GM23338 (cell line): ENCODE measurements at places on chromosomes 13 and 19. TPM values are rescaled to one million over a fixed set of nuclear protein-coding genes. Genes with fewer than 3 reads are reported as not detected.

DNA sequence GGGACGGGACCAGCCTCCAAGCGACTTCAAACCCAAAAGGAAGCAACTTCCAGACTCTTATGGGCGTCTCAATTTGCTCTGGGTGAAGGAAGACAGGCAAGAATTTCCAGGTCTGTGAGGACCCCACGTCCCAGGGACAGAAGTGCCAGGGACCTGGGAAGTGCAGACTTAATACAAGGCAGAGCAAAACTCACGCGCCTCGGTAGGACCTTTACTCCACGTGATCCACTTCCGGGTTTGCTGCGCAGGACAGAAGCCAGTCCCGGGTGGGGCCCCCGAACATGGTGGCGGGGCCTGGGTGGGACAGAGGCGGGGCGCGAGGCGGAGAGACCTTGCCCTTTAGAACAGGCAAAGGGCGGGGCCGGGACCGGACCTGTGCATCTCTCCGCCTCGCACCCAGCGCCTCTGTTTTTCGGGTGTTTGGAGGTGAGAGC is 9.3 kb downstream of the ZNF611 start:
- H3K36me3 ChIP-seq = no peaks in the 10 kb centered on the region
- no peaks in the 10 kb centered on the region for H3K4me1 ChIP-seq
- H3K4me3 ChIP-seq = no peak overlapping the region
- DNase-seq = no peak

GRCh38 chr13:22846551-22846950 is 334.2 kb upstream of the SGCG start:
- no peaks in the 10 kb centered on the region for H3K36me3 ChIP-seq
- no peak overlapping the region for H3K4me3 ChIP-seq
- no peak for DNase-seq
- H3K27me3 ChIP-seq = no peaks in the 10 kb centered on the region

GRCh38 chr13:79409828-79410227 is 3.8 kb upstream of the RBM26 start:
- no peaks in the 10 kb centered on the region for H3K27me3 ChIP-seq
- peaks cover 7% of the 10 kb centered on the region; the same call in 1 of the 2 replicates for H3K4me1 ChIP-seq
- H3K27ac ChIP-seq = no peak overlapping the region
- DNase-seq = no peak
- no peak overlapping the region for H3K4me3 ChIP-seq

DNA sequence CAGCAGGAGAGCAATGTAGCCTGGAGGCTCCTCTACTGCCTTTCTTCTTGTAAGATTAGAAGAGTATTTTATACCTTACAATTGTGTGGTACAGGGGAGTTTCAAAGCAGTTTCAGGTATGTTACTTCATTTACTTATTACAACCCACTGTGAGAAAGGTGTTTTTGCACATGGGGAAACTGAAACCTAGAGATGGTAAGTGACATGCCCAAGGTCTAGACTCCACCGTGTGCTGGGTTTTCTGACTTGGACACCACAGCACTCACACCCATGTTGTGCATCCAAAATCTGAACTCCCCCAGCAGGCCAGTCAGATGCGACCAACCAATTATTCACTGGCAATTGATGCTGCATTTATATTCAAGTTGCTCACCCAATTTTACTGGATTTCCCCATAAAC is 22.8 kb downstream of the ERICH6B start:
- no peak overlapping the region for H3K27ac ChIP-seq
- no peak overlapping the region for H3K4me3 ChIP-seq
- no peaks in the 10 kb centered on the region for H3K4me1 ChIP-seq
- H3K27me3 ChIP-seq = no peaks in the 10 kb centered on the region
- DNase-seq = no peak
- no peaks in the 10 kb centered on the region for H3K36me3 ChIP-seq

DNA sequence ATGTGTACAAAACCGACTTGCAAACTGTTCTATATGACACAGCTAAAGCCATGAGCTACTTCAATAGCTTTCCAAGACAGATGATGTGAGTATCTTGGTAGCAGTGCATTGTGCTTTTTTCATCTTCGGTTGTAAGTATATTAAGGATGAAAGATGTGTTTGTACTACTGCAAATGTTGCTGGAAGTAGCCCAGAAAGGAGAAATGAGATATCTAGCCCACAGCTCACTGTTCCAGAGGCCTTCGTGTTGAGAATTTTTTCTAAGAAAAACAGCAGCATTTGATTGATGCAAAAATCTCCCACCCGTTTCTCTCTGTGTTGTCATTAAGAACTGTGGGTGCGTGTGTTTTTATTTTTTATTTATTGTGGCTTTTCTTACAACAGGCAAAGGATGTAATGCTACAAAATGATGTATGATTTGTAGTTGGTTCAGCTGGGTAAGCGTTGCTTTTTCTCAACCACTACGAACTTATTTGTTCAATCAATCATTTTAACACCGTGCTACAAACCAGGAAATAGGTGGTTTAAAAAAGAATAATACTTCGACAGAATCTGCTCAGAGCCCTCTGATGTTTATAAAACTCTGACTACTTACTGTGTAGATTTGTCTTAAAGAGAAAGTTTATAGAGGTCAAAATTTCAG is 41.6 kb upstream of the RFC3 start:
- no peak for DNase-seq
- H3K27ac ChIP-seq = no peak overlapping the region
- H3K36me3 ChIP-seq = no peaks in the 10 kb centered on the region
- H3K4me1 ChIP-seq = no peaks in the 10 kb centered on the region; the same call in 1 of the 2 replicates
- H3K27me3 ChIP-seq = no peaks in the 10 kb centered on the region

DNA sequence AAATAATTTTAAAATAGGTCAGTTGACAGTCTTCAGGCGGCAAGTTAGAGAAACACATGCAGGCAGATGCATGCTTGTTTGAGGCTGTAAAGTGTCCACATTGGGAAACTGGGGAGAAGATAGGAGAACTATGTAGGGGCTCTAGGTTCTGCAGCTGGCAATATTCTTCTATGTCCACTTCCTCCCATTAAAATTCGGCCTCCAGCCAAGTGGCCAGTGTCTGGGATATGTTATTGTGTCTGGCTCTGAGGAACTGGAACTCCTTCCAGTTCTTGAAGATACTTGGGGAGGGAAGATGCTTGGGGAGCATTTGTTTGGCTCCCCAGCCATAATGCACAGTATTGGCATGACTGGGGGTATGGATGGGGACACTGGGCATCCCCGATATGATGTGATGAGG is 20.9 kb upstream of the KLF2 start:
- no peak overlapping the region for H3K4me3 ChIP-seq
- no peaks in the 10 kb centered on the region for H3K27me3 ChIP-seq
- no peak for DNase-seq
- no peak overlapping the region for H3K27ac ChIP-seq
- no peaks in the 10 kb centered on the region for H3K36me3 ChIP-seq
- H3K4me1 ChIP-seq = peaks cover 6% of the 10 kb centered on the region; the same call in 1 of the 2 replicates

GRCh38 chr19:14333101-14333871 is 48.0 kb upstream of the ADGRE5 start:
- no peaks in the 10 kb centered on the region for H3K36me3 ChIP-seq
- H3K27me3 ChIP-seq = no peaks in the 10 kb centered on the region
- DNase-seq = peak; percentile 70
- peak overlapping the region; percentile 62 for H3K4me3 ChIP-seq

GRCh38 chr13:107339209-107339608 is 771.3 kb upstream of the ARGLU1 start:
- H3K27me3 ChIP-seq = no peaks in the 10 kb centered on the region
- DNase-seq = peak; percentile 19
- no peaks in the 10 kb centered on the region for H3K36me3 ChIP-seq
- 0 out of 2 replicates have a peak, but pooled peaks cover 4% of the 10 kb centered on the region for H3K4me1 ChIP-seq

DNA sequence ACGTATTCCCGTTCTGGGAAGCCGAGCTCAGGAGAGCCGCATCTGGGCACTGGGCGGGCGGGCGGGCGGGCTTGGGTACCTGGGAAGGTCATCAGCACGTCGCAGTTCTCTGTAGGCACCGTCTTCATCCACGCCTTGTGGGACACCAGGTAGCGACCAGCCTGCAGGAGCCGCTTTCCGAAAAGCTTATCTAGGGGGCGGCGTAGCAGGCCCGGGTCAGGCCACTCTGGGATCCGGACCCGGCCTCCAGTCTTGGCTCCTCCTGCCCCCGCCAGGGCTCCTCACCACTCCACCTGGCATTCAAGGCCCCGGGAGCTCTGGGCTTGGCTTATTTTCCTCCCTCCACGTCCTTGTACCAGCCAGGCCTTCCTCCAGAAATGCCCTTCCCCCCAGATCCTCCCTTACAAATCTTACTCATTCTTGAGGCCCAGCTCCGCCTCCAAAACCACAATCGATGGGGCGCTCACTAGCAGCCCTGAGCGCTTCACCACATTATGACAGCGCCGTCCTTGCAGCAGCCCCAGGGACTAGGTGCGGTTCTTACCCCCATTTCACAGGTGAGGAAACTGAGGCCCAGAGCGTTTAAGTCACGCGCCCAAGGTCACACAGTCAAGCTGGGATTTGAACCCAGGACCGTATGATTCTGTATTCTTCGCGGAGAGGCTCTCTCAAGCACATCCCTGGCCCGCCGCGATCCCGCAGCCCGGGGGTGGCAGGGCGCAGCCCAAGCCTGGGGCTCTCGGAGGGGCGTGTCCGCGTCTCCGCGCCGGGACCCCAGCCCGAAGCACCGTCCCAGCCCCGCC is 843 bp downstream of the ANO8 start:
- H3K27me3 ChIP-seq = peaks cover 9% of the 10 kb centered on the region; the same call in 1 of the 2 replicates
- DNase-seq = peak; percentile 74
- H3K36me3 ChIP-seq = no peaks in the 10 kb centered on the region
- H3K27ac ChIP-seq = no peak overlapping the region
- H3K4me3 ChIP-seq = peak overlapping the region; percentile 94

- H3K4me3 ChIP-seq = no peak overlapping the region
- no peak for DNase-seq
- no peak overlapping the region for H3K27ac ChIP-seq
- H3K36me3 ChIP-seq = no peaks in the 10 kb centered on the region
Observed at GRCh38 chr13:110953833-110954532, 39.1 kb upstream of the ANKRD10 start.

DNA sequence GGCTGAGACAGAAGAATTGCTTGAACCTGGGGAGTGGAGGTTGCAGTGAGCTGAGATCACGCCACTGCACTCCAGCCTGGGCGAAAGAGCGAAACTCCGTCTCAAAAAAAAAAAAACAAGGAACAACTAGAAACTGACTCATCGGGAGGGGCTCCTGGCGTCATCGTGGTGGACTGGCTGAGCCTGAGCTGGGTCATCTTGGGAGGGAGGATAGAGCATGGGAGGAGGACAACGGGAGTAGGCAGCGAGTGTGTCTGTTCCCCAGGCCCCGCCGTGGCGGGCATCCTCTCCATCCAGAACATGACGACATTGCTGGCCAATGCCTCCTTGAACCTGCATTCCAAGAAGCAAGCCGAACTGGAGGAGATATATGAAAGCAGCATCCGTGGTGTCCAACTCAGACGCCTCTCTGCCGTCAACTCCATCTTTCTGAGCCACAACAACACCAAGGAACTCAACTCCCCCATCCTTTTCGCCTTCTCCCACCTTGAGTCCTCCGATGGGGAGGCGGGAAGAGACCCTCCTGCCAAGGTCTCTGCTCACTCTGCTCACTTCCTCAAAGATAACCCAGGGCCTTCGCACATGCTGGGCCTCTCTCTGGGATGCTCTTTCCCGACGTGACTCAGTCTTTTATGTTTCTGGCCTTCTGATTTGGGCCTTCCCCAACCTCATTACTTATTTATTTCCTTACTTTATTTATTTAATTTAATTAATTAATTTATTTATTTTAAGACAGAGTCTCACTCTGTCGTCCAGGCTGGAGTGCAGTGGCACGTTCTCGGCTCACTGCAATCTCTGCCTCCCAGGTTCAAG is 16.6 kb downstream of the DDX39A start:
- H3K27ac ChIP-seq = no peak overlapping the region
- peaks cover 4% of the 10 kb centered on the region; the same call in 1 of the 2 replicates for H3K36me3 ChIP-seq
- DNase-seq = no peak
- peaks cover 5% of the 10 kb centered on the region; the same call in 1 of the 2 replicates for H3K4me1 ChIP-seq
- H3K27me3 ChIP-seq = no peaks in the 10 kb centered on the region
- no peak overlapping the region for H3K4me3 ChIP-seq

GRCh38 chr19:14495672-14496028 is 277 bp downstream of the GIPC1 start:
- H3K4me3 ChIP-seq = peak overlapping the region; percentile 90
- no peaks in the 10 kb centered on the region; the same call in 1 of the 2 replicates for H3K36me3 ChIP-seq
- no peaks in the 10 kb centered on the region; the same call in 1 of the 2 replicates for H3K4me1 ChIP-seq
- no peak for DNase-seq

DNA sequence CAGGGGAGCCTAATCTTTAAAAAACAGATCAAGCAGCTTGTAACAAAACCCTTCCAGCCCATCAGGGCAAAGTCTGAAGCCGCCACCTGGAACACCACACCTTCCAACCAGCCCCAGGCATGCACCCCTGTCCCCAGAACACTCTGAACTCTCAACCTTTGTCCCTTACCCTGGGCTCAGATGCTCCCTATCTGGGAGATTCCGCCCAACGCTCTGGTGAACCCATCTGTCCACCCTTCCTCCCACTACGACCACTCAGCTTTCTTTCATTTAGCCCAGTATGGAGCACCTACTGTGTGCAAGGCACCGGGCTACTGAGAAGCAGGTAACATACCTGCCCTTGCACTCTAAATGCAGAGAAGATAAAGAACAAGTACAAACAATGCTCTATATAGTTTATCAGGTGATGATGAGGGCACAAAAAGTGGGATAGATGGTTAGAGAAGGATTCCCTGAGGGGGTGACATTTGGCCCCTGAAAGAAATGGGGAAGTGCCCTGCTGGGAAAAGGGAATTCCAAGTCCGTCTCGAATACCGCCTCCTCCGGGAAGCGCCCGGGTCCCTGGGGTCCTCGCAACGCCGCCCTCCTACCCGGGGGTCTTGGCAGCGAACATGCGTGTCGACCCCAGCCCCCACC is 629 bp downstream of the PEPD start:
- H3K27ac ChIP-seq = no peak overlapping the region
- H3K27me3 ChIP-seq = no peaks in the 10 kb centered on the region
- no peaks in the 10 kb centered on the region for H3K36me3 ChIP-seq
- H3K4me3 ChIP-seq = peak overlapping the region; percentile 90
- peak; percentile 19 for DNase-seq
- 0 out of 2 replicates have a peak, but pooled peaks cover 18% of the 10 kb centered on the region for H3K4me1 ChIP-seq

- no peak overlapping the region for H3K27ac ChIP-seq
- no peaks in the 10 kb centered on the region for H3K4me1 ChIP-seq
- DNase-seq = no peak
- H3K27me3 ChIP-seq = no peaks in the 10 kb centered on the region
Observed at GRCh38 chr19:19578252-19578651, 40.2 kb downstream of the CILP2 start.

DNA sequence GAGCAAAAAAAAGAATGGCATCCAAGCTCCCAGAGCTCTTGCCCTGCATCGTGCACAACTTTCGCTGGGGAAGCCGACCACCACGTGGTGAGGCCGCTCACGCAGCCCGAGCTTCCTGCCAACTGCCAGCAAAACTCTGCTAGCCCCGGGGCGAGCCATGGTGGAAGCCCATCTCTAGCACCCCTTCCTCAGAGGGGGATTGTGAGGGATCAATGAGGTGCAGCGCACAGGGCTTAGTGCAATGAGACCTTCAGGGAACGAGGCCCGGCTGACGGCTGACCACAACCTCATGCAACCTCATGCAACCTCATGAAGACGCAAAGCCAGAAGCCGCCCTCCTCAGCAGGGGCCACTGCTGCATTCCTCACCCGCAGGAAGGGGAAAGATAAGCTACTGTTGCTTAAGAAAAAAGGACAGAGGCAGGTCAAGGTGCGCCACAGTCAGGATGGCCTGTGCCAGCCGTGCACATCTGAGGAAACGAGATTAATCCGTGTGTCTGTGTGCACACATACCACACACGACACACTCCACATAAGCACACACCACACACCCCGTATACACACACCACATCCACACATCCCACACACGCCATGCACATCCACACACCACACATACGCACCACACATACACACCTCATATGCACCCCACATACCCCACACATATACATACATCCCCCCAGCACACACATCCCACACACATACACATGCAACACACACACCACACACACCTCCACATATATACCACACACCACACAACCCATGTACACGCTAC is 9.6 kb downstream of the HSPBP1 start:
- DNase-seq = no peak
- H3K27me3 ChIP-seq = no peaks in the 10 kb centered on the region

The OR7D2 gene
- not detected in 2 replicates for total RNA-seq

The HRC gene
- total RNA-seq = 1.4 and 1.9 TPM in 2 replicates

The STOML3 gene
- 0.16 TPM in 1 of 2 replicates, not detected in the other for total RNA-seq

The MBD3L4 gene
- total RNA-seq = not detected in 2 replicates
